Esophagus muscularis mucosa (tissue), 4 donors: ENCODE measurements at places on chromosomes 1 and 21. TPM values are rescaled to one million over a fixed set of nuclear protein-coding genes. Genes with fewer than 3 reads are reported as not detected.

TNFRSF4 gene
- 1.1 TPM for total RNA-seq

DNA sequence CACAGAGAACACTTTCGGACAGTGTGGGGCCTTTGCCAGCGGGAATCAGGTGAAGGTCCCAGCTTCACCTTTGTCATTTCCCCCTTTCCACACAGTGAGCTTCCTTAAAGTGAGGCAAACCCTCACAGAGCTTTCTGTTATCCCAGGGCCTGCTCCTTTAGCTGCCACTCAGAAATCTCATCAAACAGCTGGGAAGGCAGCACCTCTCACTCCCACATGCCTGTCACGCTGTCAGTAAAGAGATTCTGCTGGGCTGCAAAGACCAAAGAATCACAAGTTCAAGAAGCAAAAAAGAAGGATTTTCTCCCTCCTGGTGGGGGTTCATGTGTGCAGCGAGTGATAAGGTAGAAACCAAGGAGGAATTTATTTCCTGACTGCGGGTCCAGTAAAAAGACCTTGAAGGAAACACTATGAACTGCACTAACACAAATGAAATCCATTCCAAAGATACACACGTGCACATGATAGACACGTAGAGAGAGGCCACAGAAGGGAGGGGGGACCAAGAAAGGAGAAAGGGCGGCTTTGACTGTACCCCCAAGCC is 44.0 kb downstream of the HTR6 start:
- H3K4me1 ChIP-seq, result peaks cover 23% of the 10 kb centered on the region
- no peak overlapping the region for H3K4me3 ChIP-seq
- no peak overlapping the region for H3K27ac ChIP-seq
- DNase-seq, result no peak

GRCh38 chr1:153776845-153777370 is 1.7 kb downstream of the SLC27A3 start:
- peaks cover 84% of the 10 kb centered on the region for H3K4me1 ChIP-seq
- no peak for DNase-seq
- peak overlapping the region; percentile 93 for H3K27ac ChIP-seq

DNA sequence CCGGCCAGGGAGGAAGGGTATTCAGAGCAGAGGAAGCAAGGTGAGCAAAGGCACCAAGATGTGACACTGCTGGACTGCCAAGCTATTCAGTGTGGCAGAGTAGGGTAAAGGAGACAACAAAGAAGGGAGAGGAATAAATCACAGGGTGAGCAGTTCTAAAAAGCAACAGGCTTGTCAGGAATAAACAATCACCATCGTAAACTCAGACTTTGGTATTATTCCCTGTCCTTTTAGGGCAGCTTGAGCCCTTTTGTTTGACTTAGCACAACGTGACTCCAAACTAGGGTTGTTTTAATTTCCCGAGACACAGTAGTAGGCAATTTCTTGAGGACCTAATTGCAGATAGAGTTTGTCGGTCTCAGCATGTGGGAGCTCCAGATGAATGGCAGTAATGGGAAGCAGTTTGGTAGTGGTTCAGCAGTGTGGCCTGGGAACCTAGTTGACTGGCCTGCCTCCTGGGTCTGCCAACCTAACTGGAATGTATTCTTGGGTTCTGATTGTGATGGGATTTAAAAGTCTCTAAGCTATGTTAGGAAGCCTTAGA is 4.3 kb downstream of the CR1L start:
- peaks cover 14% of the 10 kb centered on the region for H3K4me1 ChIP-seq
- H3K36me3 ChIP-seq, result no peaks in the 10 kb centered on the region
- no peak overlapping the region for H3K4me3 ChIP-seq

SLC2A5 gene
- total RNA-seq, result 0.06 TPM

GRCh38 chr1:246591047-246591446 is 24.8 kb downstream of the CNST start:
- no peak overlapping the region for H3K4me3 ChIP-seq
- no peak overlapping the region for H3K27ac ChIP-seq

DNA sequence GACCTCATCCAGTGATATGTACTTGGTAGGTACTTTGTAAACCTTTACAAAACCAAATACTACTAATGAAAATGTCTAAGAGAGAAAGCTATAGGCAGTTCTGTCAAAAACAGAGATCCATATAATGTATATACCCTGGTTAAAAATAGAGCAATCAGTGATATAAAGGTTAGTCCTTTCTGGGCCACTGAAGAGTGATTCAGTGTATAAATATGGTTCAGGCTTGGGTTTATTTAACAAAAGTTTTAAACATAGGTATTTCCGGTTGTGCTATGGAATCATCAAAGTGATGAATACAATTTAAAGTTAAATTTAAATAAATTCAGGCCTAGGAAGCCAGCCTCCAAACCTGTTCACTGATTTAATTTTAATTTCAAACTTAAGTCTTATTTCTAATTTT is 108.4 kb upstream of the DMRTA2 start:
- peaks cover 17% of the 10 kb centered on the region for H3K36me3 ChIP-seq
- no peaks in the 10 kb centered on the region for H3K4me1 ChIP-seq
- H3K27ac ChIP-seq, result no peak overlapping the region
- DNase-seq, result no peak
- no peak overlapping the region for H3K4me3 ChIP-seq

FCGR3A gene
- total RNA-seq, result 18.7 TPM

GRCh38 chr1:110850627-110851026 is 22.3 kb upstream of the CD53 start:
- H3K27me3 ChIP-seq, result no peaks in the 10 kb centered on the region
- H3K4me3 ChIP-seq, result no peak overlapping the region
- no peaks in the 10 kb centered on the region for H3K36me3 ChIP-seq
- no peak overlapping the region for H3K27ac ChIP-seq
- no peaks in the 10 kb centered on the region for H3K4me1 ChIP-seq

GRCh38 chr1:214901718-214902117 is 180.8 kb upstream of the KCNK2 start:
- no peak overlapping the region for H3K27ac ChIP-seq
- no peaks in the 10 kb centered on the region for H3K4me1 ChIP-seq
- no peak for DNase-seq
- no peaks in the 10 kb centered on the region for H3K27me3 ChIP-seq
- H3K36me3 ChIP-seq, result no peaks in the 10 kb centered on the region
- H3K4me3 ChIP-seq, result no peak overlapping the region

GRCh38 chr1:20212685-20213331 is 26.5 kb upstream of the PLA2G2C start:
- no peak for DNase-seq
- peaks cover 7% of the 10 kb centered on the region for H3K27me3 ChIP-seq
- no peaks in the 10 kb centered on the region for H3K36me3 ChIP-seq

DNA sequence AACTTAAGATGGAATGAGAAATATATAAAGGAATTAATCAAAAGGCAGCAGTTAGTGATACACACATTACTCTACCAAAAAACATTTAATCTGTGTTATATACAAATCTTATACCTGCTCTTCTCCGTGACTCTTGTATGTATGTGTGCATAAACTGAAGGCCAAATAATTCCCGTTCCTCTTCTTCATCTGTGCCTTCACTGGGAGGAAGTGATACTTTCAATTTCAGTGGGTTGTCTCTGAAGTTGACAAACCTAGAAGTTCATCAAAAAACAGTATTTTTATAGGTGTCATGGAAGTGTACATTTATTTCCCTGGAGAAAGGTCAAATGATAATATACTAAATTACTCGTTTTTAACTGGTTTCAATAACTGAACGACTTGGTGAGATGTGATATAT is 19.3 kb downstream of the TRMT13 start:
- H3K27me3 ChIP-seq, result no peaks in the 10 kb centered on the region
- H3K4me1 ChIP-seq, result no peaks in the 10 kb centered on the region
- no peak overlapping the region for H3K4me3 ChIP-seq
- H3K27ac ChIP-seq, result no peak overlapping the region
- no peak for DNase-seq

DNA sequence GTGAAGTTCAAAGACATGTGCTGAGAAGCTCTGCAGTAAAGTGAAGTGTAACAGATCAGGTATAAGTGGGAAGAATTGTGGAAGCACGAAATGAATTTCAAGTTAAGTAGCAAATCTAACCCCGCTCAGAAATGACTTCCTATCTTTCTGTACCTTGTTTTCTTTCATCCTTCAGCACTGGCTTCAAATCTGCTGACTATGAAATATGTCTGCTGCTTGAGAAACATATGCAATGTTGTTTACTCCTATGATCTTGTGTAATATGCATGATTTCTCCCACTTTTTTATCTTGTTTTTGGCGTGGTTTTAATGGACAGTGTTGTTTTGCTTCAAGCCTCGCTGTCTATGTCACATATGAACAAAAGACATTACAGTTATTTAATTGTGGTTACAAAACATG is 545.3 kb upstream of the NCAM2 start:
- no peaks in the 10 kb centered on the region for H3K27me3 ChIP-seq
- no peak overlapping the region for H3K4me3 ChIP-seq
- H3K36me3 ChIP-seq, result no peaks in the 10 kb centered on the region
- no peak overlapping the region for H3K27ac ChIP-seq

DNA sequence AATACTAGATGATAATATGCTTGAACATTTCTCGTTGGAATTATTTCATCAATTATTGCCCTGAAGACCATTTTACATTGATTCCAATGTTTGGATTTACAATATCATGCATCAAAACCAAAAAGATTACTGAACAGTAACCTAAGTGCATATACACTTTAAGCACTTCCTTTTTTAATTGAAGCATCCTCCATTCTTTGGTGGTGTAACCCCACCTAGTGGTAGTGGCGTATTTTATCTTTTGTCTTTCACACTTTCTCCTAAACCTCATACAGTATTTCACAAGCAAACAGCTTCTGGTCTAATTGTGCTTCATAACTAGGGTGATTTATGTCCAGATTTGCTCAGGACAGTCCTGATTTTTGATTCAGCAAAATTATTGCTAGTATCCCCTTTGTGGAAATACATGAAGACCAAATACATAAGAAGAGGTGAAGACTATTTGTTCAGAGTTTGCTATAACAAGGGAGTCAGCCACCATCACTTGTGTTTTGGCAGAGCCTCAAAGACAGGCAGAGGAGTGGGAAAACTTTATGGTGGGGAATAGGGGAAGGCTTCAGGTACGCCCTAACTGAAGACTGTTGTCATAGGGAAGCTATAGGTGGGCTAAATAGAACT is 3.4 kb upstream of the NVL start:
- no peaks in the 10 kb centered on the region for H3K36me3 ChIP-seq
- H3K27ac ChIP-seq, result no peak overlapping the region
- no peaks in the 10 kb centered on the region for H3K27me3 ChIP-seq
- H3K4me1 ChIP-seq, result peaks cover 17% of the 10 kb centered on the region
- H3K4me3 ChIP-seq, result no peak overlapping the region

C1orf226 gene
- 17.0 TPM for total RNA-seq

DNA sequence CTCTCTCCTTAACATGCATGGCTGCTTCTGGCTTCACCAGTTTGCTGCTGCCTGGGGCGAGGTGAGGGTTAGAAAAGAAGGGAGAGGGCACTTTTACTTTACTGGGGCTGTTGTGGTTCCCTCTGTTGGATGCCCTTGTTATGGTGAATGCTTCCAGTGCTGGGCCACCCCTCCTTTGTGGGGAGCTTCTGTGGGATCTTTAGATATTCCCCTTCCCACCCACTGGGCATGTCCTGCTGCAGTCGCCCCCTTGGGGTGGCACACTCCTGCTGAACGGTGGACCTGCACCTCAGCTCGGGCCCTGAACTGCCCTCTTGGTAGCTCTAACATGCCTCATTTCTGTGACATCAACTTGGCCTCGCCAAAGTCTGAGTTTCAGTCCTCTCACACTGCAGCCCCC is 6.0 kb downstream of the TNN start:
- no peak overlapping the region for H3K4me3 ChIP-seq
- H3K36me3 ChIP-seq, result no peaks in the 10 kb centered on the region
- H3K4me1 ChIP-seq, result peaks cover 19% of the 10 kb centered on the region
- DNase-seq, result no peak

GRCh38 chr1:159201642-159202041 is 3.0 kb upstream of the ACKR1 start:
- no peaks in the 10 kb centered on the region for H3K36me3 ChIP-seq
- H3K27ac ChIP-seq, result peak overlapping the region; percentile 55
- DNase-seq, result no peak
- peak overlapping the region; percentile 20 for H3K4me3 ChIP-seq

OR2M3 gene
- total RNA-seq, result not detected

DNA sequence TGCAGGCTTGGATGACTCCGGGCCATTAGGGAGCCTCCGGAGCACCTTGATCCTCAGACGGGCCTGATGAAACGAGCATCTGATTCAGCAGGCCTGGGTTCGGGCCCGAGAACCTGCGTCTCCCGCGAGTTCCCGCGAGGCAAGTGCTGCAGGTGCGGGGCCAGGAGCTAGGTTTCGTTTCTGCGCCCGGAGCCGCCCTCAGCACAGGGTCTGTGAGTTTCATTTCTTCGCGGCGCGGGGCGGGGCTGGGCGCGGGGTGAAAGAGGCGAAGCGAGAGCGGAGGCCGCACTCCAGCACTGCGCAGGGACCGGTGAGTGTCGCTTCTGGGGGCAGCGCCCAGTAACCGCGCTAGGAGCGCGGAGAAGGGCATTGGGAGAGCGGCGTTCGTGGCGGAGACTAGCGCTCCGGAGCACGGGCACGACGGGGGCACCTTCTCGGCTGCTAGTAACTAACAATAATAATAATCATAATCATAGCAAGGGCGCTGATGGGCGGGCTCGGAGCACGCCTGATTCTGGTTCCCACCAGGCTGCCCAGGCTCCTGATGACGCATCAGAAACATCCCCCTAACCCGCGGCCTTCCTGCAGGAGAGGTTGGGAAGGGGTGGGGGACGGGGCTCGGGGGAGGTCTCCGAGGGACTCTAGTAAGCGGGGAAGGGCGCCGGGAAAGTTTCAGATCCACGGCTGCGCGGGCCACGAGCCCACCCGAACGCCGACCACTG is at the start of gene MX1:
Gene MX1 (plus strand): TSS at position 286 of the 722 bp plus-strand sequence. CDS start 5,832 bp downstream, outside the sequence.
- H3K4me3 ChIP-seq, result peak within 1 kb of the TSS; percentile 77
- no peaks in the 10 kb centered on the region for H3K27me3 ChIP-seq
- H3K36me3 ChIP-seq, result peaks cover 32% of the 10 kb centered on the region

GRCh38 chr1:99944192-99944591 is 25.6 kb upstream of the SLC35A3 start:
- H3K4me3 ChIP-seq, result no peak overlapping the region
- DNase-seq, result no peak
- H3K36me3 ChIP-seq, result no peaks in the 10 kb centered on the region
- no peaks in the 10 kb centered on the region for H3K4me1 ChIP-seq
- H3K27me3 ChIP-seq, result no peaks in the 10 kb centered on the region

- no peak overlapping the region for H3K4me3 ChIP-seq
- no peak for DNase-seq
- no peak overlapping the region for H3K27ac ChIP-seq
- peaks cover 8% of the 10 kb centered on the region for H3K4me1 ChIP-seq
- no peaks in the 10 kb centered on the region for H3K27me3 ChIP-seq
These were observed 35.4 kb upstream of the BCL10 start for GRCh38 chr1:85311818-85312217.

- H3K27me3 ChIP-seq, result no peaks in the 10 kb centered on the region
- no peak for DNase-seq
These were observed 65.6 kb downstream of the SAMSN1 start for GRCh38 chr21:14480411-14481031.

GRCh38 chr1:59516881-59517280 is 220.0 kb downstream of the FGGY start:
- no peaks in the 10 kb centered on the region for H3K36me3 ChIP-seq
- no peaks in the 10 kb centered on the region for H3K27me3 ChIP-seq
- H3K4me3 ChIP-seq, result no peak overlapping the region
- DNase-seq, result no peak

SFN gene
- total RNA-seq, result not detected

- no peak overlapping the region for H3K4me3 ChIP-seq
- no peak for DNase-seq
- H3K27ac ChIP-seq, result no peak overlapping the region
- H3K36me3 ChIP-seq, result no peaks in the 10 kb centered on the region
These were observed 52.9 kb upstream of the CD46 start for GRCh38 chr1:207698822-207699483.

- no peaks in the 10 kb centered on the region for H3K4me1 ChIP-seq
- H3K36me3 ChIP-seq, result no peaks in the 10 kb centered on the region
- no peak overlapping the region for H3K27ac ChIP-seq
- no peak for DNase-seq
- no peak overlapping the region for H3K4me3 ChIP-seq
These were observed 17.0 kb upstream of the GRIK3 start for GRCh38 chr1:37051346-37051745.

GREM2 gene
- total RNA-seq, result 2.8 TPM

GBP7 gene
- total RNA-seq, result not detected
